ENCODE measurements at places on chromosomes 2 and 18.
A peak's percentile ranks its signal among the peaks of the same experiment; 100 is the strongest.

DNA sequence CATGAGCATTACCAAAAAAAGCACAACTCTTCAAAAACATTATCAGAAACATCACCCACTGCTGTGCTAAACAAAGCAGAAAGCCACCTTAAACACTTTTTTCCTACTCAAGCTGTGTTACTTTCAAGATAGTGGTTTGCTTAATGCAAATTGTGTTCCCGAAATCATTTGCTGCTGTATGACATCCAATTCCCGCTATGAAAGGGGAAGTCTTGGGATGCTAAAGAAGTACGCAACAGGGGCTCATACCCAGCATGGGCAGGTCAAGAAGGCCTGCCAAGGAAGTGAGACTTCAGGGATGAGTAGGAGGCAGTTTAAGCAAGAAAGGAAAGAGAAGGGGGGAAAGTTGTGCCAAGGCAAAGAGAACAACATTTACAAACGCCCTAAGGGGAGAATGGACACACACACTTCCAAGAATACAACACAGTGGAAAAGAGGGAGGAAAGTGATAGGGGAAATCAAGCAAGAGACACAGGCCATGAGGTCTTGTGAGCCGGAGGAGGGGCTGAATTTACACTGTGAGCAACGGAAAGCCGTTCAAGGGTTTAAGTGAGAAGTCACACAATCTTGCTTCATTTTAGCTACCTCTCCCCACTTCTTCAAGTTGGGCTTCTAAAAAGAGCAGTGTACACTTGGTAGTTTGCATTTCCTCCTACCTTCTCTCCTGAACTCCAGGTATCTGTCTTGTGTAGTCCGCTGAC lies 4.0 kb downstream of the PTPN2 start:
- no peak for DNase-seq

- DNase-seq, result no peak
These were observed 44.6 kb downstream of the EMX1 start for GRCh38 chr2:72961853-72962468.

DNA sequence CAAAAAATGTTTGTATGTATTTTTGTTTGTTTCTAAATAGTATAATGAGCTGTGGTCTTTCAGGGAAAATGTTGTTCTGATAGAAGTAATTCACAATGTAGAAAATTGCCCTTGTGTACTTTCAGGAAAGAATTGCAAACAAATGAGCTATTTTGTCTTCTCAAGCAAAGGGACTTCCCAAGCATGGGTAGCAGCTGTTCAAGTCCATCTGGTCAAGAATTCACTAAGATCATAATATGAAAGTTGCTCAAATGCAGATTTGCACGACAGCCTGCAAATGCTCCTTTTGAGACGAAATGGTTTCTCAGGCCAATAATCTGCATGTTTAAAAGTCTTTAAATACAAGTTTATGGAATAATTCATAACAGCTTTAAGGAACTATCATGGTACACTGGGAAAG lies 51.9 kb upstream of the HNMT start:
- no peak for DNase-seq

- DNase-seq, result no peak
These were observed 582 bp upstream of the RAB31 start for GRCh38 chr18:9707381-9708056.

DNA sequence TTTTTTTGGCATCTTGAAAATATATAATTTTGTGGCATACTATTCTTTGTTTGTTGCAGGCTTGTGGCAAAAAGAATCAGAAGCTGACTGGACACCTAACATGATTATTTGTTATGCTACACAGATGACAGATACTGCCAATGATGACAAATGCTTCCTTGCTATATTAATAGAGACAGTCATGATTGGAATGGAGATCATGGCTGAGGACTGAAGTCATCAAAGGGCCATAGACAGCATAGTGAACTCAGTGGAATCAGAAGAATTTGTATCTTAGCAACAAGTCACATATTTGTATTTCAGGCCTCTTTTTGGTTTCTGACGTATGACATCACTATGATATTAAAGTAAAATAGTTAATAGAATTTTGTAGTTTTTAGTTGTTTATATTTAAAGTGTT lies 1003.8 kb upstream of the DDX18 start:
- peak; percentile 21 for DNase-seq

- no peak for DNase-seq
These were observed 127.5 kb upstream of the CTAGE1 start for GRCh38 chr18:22545066-22545760.

DNA sequence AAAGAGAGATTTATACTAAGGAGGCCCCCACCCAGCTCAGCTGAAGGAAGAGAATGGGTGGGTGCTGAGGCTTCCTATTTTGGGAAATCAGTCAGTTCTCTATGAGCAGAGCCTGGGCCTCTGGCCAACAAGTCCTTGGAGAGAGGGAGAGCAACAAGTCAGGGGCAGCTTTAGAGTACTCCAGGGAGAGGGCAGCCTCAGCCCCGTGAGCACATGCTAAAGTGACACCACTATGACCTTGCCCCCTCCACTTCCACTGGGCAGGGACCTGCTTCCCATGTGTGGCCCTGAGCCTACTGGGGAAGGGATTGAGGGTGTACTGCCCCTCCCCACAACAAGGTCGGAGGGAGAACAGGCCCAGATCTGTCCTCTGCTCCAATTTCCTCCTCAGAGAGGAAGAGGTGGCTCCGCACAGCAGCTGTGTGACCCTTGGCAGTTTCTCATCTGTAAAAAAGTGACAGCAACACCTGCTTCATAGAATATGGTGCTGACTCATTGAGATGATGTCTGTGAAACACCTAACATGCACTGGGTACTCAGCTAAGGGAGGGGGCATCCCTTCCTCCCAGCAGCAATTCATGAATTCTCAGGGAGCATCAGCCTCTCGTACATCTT lies 72.9 kb downstream of the CLHC1 start:
- no peak for DNase-seq

- no peak for DNase-seq
These were observed 180.2 kb upstream of the ALKAL2 start for GRCh38 chr2:467892-468647.

GRCh38 chr2:233185330-233185729 lies 66.1 kb upstream of the ATG16L1 start:
- DNase-seq, result no peak

GRCh38 chr18:46677611-46678010 lies 20.6 kb upstream of the LOXHD1 start:
- no peak for DNase-seq

- DNase-seq, result no peak
These were observed 754 bp downstream of the ATG16L1 start for GRCh38 chr2:233252227-233252626.

- DNase-seq, result no peak
These were observed 186.8 kb downstream of the BCL2 start for GRCh38 chr18:63132819-63133200.

DNA sequence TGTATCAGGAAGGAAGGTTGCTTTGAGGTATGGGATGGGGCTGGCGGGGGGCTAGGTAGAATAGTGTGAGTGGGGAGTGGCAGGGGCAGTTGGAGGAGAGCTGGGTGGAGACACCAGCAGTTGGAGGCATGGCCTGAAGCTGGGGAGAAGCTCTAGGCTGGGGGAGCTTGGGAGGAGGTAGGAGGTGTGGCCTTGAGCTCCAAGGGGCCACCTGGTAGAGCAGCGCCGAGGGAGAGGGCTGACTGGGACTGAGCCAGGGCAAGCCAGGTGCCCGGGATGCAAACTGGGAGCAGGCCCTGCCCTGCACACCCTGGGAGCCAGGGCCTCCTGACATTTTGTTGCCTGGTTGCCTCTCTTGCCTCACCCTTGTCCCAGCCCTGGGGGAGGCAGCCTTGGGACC lies 33.1 kb upstream of the PDIA6 start:
- no peak for DNase-seq

GRCh38 chr2:99035920-99036319 lies 99.9 kb upstream of the CRACDL start:
- DNase-seq, result no peak

DNA sequence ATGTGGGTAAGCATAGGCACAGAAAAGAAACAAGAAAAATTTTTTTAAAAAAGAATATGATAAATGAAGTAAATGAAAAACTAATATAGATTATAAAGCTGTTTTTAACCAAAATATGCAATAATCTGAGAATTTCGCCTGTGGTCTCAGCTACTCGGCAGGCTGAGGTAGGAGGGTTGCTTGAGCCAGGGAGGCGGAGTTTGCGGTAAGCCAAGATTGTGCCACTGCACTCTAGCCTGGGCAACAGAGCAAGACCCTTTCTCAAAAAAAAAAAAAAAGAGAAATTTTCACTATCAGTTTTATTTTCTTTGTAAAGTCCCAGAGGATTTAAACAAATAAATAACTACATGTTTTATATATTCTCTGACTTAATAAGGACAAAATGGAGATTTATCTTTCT lies 47.3 kb downstream of the DHX57 start:
- no peak for DNase-seq

DNA sequence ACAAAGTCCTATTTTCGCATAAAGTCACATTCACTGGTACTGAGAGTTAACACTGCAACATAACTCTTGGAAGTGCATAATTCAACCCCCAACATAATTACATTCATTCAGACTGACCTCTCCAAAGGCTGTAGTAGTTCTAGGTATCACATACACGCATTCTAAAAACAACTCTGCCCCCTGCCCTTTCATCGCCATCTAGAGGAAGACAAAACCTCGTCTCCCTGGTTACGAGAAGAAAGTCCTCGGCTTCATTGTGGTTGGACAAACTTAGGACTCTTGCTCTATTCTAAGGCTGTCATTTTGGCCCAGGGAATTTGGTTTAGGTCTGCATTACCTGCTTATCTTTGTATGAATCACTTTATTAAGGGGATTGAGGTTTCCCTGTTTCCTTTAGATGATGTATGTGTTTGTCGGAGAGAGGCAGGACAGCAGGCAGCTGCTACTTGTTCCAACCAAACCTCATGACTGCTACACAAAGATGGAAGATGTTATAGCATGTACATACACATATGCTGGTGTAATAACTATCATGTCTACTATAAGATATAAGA lies 215.4 kb upstream of the NRXN1 start:
- DNase-seq, result no peak

DNA sequence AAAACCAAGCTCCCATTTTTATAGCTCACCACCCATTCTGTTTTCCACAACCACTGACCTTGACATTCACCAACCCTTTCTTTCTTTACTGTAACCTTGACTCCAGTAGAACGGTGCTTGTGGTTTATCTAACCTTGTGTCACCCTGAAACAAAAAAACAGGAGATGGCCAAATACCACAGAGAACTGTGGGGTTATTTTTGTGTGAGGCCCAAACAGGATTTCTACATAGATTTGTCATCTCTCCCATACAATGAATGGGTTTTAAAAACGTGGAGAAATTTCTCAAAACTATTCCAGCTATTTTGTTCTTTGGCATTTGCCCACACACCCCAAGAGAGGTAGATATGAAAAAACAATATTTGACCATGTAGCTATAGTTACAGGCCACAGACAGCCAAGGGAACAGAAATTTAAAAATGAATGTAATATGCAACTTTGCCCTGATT lies 231.3 kb upstream of the TANK start:
- peak; percentile 70 for DNase-seq

- no peak for DNase-seq
These were observed 1136.0 kb downstream of the LRP1B start for GRCh38 chr2:140994856-140995255.

DNA sequence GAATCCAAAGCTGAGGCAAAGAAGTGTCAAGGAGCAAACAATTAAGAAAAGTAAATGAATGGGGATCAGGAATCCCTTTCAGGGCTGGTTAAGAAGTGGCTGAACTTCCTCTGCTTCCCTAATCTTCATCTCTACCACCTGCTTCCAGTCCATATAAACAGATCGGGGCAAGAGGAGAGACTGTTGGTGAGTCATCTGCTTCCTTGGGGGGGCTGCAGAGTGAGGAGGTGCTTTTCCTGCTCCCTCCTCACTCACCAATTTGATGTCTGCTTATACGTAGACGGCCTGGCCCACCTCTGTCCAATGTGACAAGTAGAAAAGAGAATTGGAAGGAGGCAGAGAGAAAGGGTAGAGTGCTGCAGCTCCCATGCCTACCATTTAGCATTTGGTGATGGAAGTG lies 68.4 kb downstream of the NAB1 start:
- no peak for DNase-seq

DNA sequence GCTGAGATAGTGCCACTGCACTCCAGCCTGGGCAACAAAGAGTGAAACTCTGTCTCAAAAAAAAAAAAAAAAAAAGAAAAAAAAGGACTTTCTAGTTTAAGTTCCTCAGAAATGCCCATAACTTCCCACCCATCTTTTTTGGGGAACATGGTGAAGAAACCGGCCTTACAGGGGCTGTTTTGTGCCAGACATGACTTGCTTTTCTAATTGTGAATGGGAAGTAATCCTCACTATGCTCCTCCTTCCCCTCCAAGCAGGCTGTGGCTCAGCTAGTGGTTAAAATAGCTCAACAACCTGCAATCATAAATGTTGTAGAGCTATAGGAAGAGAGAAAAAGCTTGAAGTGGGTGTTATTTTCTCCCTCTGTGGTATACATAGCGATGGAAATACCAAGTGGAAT lies 34.1 kb upstream of the OLA1 start:
- no peak for DNase-seq

DNA sequence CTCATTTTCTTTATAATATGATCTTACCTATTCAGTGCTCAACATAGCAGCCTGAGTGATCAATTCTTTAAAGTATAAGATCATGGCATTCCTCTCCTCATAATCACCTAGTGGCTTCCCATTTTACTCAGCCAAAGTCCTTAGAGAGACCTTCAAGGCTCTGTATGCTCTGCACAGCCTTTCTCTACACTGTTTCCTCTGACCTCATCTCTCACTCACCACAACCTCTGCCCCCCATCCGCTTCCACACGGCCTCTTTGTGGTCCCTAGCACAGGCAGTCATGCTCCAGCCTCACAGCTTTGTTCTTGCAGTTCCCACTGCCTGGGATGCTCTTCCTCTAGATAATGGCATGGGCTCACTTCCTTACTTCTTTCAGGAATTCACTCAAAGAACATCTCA lies 109.2 kb downstream of the HIBCH start:
- no peak for DNase-seq

DNA sequence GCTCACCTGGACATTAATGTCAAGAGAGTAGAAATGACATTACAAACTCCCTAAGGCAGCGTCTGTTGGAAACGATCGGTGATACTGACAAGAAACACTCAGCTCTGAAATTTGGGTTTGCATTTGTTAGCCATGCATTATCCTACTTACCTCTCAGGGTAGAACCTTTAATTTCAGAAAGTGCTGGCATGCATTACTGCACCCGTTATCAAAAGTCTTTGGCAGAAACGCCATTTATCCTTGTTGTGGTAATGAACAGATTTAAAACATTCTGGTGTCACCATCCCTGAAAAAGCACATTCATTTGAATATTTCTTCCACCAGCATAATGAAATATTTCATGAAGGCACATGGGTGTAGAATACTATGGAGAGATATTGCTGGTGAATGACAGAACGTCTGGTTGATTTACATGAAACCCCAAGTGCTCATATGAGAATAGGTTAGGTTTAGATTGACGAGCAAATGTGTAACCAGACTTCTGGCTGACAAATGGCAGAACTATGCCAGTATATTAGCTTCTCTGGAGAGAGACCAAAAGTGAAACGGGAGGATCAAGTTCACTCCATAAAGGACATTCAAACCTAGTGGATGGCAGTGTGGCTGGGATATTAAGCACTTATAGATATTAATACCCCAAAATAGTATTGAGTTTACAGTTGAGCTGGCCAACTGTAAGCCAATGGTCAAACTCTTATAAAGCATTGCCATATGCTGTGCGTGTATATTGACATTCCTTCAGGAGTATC lies 53.5 kb upstream of the ITGB6 start:
- DNase-seq, result no peak

Data from fibroblast of skin of left biceps (primary cell).